H7 (cell line): ENCODE measurements at places on chromosomes 7 and 10.
A peak's percentile ranks its signal among the peaks of the same experiment; 100 is the strongest.

DNA sequence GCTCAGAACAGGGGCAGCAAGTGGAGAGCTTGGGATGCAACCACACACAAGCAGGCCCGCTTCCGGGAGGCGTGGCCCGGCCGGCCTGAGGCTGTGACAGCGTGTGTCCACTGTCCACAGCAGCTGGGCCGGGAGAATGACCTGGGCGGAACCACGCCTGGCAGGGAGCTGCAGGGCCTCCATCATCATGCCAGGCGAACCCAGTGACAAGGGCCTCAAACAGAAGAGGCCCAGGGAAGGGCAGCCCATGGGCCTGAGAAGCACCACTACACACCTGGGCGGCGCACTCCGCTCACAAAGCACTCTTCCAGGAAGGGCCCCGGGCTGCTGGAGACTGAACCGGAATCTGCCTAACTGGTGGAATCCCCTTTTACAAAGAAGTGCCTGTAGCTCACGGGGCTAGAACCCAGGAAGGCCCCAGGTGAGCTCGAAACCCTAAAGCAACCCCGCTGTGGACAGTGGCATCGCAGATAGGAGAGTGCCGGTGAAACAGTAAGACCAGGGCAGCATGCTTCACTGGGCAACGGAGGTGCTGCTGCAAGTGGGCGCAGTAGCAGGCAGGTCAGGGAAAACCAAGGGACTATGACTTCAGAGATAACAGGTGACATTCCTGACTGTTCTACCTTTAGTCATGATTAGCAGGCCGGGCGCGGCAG, 66.0 kb downstream of the MAD1L1 start:
- DNase-seq, result peak; percentile 51

GRCh38 chr10:4813023-4813422, 13.0 kb upstream of the AKR1E2 start:
- DNase-seq, result no peak

- peak; percentile 36 for DNase-seq
Observed at GRCh38 chr10:113775686-113776294, 24.3 kb downstream of the PLEKHS1 start.

- DNase-seq, result no peak
Observed at GRCh38 chr7:37100735-37101331, 347.8 kb downstream of the ELMO1 start.

GRCh38 chr10:99709480-99710229, 22.3 kb downstream of the COX15 start:
- peak; percentile 29 for DNase-seq

GRCh38 chr10:120746001-120746777, 105.0 kb upstream of the WDR11 start:
- no peak for DNase-seq

DNA sequence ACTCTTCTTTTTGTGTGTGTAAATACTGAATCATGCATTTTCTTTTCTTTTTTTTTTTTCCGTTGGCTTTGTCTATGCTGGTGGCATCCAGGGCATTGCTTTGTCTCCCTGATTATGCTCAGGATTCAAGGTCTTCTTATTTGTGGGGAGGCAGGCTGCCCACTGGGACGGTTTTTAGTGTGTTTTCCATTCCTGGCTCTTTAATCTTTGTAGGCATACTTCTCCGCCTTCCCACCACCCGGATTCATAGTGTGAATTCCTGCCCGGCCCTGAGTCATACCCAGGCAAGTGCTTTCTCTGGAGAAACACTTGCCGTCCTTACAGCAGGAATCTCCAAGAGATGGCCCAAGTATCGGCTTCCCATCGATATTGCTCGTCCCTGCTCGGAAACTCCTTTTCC, 5.2 kb downstream of the ZNF655 start:
- DNase-seq, result no peak

DNA sequence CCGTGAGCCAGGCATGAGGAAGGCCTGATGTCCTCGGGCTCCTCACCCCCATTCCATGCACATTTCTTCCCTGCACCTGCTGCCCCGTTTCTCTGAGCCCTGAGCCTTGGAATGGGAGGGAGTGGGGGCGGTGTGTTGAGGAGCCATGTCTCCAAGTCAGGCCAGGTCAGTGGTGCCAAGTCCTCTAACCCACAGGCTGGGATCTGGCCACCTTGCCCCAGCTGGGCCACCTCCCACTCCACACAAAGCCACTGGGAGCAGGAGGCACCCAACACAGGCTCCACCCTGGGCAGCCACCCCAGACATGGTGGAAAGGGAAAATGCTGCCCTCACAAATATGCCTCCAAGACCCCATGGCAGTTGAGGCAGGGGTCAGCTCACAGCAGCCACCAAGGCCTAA, 27.7 kb downstream of the ZCCHC24 start:
- no peak for DNase-seq

DNA sequence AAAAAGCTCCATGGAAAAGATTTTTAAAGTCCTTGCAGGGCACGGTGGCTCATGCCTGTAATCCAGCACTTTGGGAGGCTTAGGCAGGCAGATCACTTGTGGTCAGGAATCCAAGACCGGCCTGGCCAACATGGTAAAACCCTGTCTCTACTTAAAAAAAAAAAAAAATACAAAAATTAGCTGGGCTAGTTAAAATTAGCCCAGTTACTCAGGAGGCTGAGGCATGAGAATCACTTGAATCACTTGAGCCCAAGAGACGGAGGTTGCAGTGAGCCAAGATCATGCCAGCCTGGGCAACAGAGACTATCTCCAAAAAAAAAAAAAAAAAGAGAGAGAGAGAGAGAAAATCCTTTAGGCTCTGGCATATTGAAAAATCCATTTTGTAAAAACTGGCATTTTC, 61.9 kb downstream of the CCDC6 start:
- no peak for DNase-seq

- no peak for DNase-seq
Observed at GRCh38 chr7:91683823-91684222, 196.7 kb downstream of the MTERF1 start.

DNA sequence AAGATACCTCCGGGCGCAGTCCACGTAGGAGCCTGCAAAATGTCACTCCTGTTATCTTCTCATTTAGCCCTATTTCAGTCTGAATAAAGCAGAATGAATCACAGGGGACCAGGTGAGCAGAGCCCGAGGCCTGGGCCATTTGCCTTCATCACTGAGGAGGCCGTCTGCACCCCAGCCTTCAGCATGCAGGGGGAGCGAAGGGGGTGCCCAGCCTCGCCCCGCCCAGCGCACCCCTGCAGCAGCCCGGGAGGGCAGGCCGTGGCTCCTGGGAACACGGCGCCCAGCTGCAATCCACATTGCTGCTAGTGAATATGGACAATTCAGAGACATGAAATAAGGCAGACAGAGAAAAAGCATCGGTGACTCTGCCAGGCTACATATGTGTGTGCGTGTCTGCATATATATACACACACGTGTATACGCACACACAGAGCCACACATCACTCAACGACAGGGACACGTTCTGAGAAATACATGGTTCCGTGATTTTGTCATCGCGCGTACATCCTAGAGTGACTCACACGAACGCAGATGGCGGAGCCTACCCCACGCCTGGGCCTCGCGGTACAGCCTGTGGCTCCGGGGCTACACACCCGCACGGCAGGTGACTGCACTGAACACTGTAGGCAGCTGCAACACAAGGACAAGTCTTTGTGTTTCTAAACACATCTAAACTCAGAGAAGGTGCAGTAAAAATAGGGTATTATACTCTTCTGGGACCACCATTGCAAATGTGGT, 15.2 kb upstream of the ELFN1 start:
- peak; percentile 47 for DNase-seq
